ENCODE measurements at places on chromosomes 3 and 15.

DNA sequence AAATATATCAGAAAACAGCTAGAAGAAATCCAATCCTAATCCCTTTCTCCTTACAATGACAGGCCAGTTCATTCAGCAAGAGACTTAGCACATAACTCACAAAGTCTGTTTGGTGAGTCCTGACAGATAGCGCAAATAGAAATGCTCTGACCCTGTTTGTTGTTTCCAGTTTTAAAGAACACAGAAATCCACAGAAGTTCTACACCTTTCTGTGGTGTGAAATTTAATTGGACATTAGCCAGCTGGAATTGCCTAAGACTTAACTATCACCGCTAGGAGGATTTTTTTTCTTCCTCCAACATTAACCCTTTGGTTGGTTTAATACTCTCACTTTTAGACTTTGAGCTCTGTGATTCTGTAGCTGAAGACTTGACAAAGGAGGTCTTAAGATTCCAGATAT is 30.8 kb downstream of the HDC start:
- DNase-seq = no peak

GRCh38 chr3:53260286-53260785 is 4.5 kb upstream of the TKT start:
- no peak for DNase-seq

- no peak for DNase-seq
These were observed 110.4 kb upstream of the CTNNB1 start for GRCh38 chr3:41088882-41089281.

DNA sequence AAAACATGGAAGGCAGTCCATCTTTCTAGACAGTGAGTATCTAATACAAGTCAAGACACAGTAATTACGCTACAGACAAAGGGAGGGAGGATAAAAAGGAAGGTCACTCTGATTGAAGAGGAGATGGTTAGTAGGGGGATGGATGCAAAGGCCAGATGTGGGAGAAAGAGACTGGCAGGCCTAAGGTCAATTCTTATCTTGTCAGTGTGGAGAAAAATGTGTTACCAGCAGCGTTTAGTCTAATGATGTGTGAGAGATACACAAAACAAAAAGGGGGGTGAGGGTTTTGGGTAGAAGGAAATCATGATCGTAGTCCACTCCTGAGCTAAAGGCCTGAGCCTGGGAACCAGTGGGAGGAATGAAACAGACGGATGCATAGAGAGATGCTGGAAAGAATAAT is 46.7 kb downstream of the RFTN1 start:
- DNase-seq = no peak

GRCh38 chr3:147394884-147395225 is 11.5 kb downstream of the ZIC4 start:
- DNase-seq = no peak

DNA sequence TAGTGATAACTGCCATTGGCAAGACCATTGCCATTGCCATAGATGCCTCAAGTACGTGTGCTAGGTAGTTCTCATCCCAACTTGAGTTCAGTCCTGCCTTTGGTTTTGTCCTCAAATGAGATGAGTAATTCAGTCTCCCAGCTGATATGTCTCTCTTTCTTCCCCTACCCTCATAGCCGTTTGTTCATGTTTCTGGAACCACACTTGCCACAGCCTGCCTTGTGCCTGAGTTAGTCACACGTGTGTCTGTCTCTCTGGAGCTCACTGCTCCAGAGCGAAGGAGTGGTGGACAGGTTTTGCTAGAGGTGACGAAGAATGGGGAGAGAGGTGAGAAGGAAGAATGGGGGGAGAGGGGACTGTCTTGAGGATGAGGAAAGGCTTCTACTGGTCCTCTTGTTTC is 88.0 kb upstream of the IGF1R start:
- DNase-seq = no peak

- DNase-seq = no peak
These were observed 16.0 kb downstream of the MED12L start for GRCh38 chr3:151101270-151101969.

DNA sequence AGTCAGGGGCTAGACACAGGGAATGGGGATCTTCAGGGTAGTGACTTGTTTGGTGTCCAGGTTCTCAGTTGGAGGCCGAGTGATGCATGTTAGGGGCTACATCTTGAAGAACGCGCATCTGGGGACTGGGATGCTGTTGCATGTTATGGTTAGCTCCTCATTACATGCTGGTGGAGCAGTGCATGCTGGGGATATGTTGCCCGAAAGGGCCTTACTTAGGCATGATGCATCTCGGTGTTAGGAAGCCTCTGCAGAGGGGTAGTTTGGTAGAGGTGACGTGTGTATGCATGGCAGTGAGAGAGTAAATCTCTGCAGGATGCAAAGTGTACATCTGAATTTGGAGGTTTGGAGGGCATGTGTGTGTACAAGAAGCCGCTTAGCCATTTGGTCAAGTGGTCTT is 2.4 kb downstream of the EIF4G1 start:
- no peak for DNase-seq

- DNase-seq = no peak
These were observed 223.4 kb downstream of the ATP8B4 start for GRCh38 chr15:49895347-49896223.

GRCh38 chr3:6509576-6509975 is 351.3 kb upstream of the GRM7 start:
- no peak for DNase-seq

- no peak for DNase-seq
These were observed 86.9 kb upstream of the SATB1 start for GRCh38 chr3:18512007-18512406.

DNA sequence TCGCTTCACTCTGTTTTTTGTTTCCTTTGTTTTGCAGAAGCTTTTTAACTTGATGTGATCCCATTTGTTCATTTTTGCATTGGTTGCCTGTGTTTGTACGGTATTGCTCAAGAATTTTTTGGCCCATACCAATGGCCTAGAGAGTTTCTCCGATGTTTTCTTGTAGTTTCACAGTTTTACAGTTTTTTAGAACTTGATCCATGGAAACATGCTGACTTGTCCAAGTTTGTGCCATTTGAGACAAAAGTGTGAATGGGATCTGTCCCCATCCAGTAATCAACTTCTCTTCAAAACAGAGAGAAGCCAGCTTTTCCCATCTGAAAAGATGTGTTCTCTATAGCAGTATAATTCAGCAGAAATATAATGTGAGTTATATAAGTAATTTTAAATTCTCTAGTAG is 266.5 kb upstream of the LRTM1 start:
- DNase-seq = no peak

DNA sequence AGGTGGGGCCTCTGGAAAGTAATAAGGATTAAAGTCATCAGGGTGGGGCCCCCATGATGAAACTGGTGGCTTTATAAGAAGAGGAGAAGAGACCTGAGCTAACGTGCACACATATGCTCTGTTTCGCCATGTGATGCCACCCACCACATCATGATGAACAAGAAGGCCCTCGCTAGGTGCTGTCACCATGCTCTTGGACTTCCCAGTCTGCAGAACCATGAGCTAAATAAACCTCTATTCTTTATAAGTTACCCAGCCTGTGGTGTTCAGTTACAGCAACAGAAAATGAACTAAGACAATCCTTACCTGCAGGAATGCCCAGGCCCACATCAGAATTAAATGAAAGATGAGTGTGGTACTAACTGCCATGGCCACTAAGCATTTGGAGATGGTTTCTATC is 79.8 kb downstream of the ADCY5 start:
- no peak for DNase-seq

GRCh38 chr3:174158674-174159073 is 700.5 kb upstream of the NAALADL2 start:
- DNase-seq = no peak

GRCh38 chr3:106333911-106334618 is 465.3 kb upstream of the CBLB start:
- no peak for DNase-seq

DNA sequence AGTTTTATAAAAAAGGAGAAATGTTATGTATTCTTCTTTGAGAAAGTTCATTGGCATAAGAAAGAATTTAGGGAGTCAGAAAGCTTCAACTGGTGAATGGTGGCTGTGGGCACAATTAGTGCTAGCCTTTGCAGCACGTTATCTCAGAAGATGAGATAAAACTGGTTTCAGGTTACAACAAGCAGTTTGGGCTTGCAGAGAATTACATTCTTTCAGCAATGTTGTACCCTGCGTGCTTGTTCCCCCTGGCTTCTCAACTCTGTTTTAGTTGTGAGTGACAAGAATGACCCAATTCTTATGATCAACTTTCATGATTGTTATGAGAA is 31.6 kb upstream of the ACP3 start:
- DNase-seq = no peak

GRCh38 chr15:99537344-99537743 is 28.4 kb upstream of the MEF2A start:
- DNase-seq = no peak

- no peak for DNase-seq
These were observed 63.5 kb downstream of the UACA start for GRCh38 chr15:70699890-70700289.

DNA sequence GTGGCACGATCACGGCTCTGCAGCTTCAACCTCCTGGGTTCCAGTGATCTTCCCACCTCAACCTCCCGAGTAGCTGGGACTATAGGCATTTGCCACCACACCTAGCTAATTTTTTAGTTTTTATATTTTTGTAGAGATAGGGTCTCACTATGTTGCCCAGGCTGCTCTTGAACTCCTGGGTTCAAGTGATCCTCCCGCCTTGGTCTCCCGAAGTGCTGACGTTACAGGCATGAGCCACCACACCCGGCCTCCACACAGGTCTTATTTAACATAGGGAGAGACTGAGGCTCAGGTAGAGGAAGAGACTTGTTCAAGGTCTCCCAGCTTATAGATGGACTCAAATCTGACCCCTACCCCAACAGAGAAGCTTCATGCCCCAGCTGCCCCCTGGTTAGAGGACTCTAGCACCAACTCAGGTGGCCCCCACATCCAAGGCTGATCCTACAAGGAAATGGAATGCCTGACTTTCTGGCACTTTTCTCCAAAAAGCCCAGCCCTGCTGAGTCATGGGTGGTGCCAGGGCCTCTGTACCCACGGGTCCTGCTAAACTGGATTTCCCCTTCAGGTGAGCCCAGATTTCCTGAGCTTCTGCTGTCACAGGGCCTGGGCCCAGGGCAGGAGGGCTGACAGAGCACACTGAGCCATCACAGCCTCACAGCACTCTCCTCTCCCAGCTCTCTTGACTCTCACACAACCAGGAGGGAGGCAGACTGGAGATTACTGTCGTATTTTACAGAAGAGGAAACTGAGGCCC is 5.6 kb downstream of the TMEM40 start:
- DNase-seq = no peak

Data from activated naive CD4-positive, alpha-beta T cell (primary cell).